Stimulated activated CD4-positive, alpha-beta T cell treated with anti-CD3 and anti-CD28 coated beads, Interleukin-4, amount 100 ng/mL, for 1 hour (primary cell): ENCODE measurements at places on chromosomes 3 and 15.

DNA sequence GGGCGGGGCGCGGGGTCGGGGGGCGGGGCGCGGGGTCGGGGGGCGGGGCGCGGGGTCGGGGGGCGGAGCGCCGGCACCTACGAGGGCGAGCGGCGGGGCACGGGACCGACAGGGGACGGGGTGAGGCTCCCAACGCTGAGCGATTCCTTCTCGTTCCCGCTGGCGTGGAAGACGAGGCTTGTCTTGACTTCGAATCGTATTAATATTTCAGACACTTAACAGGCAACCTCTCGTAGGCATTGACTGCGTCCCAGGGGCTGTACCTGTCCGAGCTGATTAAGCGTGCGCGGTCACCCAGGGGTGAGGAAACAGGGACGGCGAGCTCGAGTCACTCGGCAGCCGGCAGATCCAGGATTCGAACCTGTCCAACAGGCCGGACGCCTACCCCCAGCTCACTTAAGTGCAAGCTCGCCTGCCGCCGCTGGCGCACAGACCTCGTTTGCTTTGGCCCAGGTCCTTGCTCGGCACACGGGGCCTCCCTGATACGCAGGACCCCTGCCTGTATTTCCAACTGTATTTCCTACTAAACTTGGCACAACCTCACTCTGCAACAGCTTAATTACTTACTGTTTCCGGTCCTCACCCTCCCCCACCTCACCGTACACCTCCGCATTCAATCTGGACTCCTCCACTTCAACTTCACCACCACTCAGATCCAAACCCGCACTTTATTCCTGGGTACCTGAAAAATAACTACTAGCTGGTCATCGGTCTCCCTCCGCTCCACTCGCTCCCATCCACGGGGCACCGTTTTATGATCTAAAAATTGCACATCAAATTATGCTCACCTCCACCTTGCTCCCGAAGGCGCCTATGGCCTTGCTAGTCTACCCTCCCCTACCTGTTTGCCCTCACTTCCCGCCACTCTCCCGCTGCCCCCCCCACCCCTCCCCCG, 722 bp upstream of the ZXDC start:
- no peak for DNase-seq

- no peak for DNase-seq
These were observed 483 bp downstream of the IQCF6 start for GRCh38 chr3:51778554-51778953.

DNA sequence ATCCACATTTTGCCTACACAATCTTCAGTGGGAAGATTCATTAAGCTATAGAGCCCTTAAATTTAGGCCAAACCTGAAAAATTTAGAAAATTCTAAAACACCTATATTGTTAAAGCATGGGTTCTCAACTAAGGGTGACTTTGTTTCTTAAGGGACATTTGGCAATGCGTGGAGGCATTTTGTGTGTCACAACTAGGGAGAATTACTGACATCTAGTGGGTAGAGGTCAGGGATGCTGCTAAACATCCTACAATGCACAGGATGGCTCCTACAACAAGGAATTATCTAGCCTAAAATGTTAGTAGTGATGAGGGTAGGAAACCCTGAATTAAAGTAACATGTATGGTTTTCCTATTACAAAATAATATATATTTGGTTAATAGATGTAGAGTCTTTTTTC, 55.8 kb downstream of the TBC1D5 start:
- no peak for DNase-seq

DNA sequence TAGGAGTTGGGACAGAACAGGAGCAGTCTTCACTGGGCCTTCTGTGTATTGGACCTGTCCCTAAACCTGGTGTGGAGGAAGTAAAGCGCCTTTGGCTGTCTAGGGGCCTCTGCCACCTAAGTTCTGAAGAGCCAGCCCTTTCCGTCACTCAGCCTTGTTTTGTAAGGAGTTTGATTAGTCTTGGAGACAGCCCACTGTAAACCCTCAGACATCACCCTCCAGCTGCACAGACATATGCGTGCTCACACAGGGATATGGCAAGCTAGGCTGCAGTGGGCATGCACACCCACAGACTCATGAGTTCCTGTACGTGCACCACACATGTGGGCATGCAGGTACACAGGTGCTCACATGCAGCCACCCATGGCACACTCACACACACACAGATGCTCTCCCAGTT, 5.2 kb downstream of the PRKCD start:
- DNase-seq: no peak

- no peak for DNase-seq
These were observed 1465.3 kb upstream of the GBE1 start for GRCh38 chr3:83226751-83227150.

GRCh38 chr3:113142476-113142875, 68.9 kb upstream of the BOC start:
- DNase-seq: no peak
